ENCODE measurements at places on chromosomes 7 and 10.

DNA sequence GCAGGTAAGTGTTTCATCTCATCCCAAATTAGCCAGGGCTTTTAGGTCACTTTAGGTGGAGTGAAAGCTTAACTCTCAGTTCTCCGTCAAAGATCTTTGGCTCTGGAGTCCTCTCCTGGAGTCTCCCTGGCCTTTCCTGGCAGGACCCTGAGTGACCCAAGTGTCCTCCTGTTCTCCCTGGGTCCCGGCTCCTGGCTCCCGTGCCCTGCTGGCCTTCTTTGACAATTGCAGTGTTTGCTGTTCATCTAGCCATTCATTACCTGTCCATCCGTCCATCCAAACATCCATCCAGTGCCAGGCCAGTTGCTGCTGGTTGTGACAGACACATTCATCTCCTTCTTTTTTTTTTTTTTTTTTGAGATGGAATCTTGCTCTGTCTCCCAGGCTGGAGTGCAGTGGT is 6.2 kb upstream of the TPST1 start:
- no peak for DNase-seq

GRCh38 chr10:79487296-79488194 is 24.8 kb upstream of the EIF5AL1 start:
- DNase-seq, result no peak

GRCh38 chr7:107327986-107328569 is 141.8 kb upstream of the GPR22 start:
- no peak for DNase-seq

DNA sequence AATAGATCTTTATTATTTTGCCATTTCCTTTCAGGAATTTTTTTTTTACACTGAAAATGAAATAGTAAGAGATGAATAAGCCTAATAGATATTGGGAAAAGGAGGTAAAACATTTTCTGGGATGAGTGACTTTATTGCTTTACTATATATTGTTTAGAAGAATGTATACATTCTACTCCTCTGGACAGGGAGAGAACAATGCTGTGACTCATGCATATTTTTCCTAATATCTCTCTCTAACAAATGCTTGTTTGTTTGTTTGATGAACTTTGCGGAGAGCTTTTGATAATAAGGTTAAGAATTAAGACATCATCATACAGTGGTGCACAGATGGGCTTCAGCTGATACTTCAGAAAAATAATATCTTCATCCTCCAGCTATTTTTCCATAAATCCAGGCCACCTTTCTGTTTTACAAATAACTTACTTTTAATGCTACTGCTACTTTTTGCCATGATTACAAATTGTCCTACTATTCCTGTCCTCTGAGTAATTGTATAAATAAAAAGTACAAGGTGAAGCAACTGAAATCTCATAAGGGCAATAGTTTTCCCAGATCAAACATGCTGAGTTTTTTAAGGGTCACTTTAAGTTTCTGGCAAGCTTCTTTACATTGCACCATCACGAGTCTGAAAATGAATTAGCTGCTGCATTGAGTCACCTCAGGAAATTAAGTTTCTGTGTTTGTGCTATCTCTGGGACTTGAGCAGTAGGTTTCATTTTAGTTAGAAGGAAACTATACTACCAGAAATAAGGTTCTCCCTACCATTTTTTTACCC is 207.3 kb upstream of the POT1 start:
- no peak for DNase-seq

DNA sequence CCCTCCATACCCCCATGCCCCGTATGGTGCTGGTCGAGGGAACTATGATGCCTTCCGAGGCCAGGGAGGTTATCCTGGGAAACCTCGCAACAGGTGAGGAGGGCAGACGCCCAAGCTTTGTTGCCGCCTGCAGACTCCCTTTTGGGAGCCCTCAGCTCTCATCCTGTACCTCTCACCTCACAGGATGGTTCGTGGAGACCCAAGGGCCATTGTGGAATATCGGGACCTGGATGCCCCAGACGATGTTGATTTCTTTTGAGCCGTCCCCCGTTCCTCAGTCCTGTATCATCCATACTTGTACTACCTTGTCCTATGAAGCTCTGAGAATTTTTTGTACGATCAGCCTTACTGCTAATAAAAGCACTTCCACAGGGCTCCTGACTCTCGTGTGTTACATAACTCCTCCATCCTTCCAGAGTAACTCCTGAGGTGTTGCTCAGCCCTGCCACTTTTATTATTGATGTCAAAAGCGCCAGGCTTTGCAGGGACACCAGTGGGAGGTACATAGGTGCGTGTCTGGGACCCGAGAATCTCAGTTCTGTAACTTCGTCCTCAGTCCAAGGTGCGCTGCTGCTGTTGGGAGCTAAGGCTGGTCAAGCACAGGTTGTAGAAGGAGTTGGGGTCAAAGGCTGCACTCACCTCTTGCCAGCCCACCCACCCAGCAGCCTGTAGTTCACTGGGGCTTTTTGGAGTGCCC is 1.1 kb downstream of the UFSP1 start:
- DNase-seq, result no peak

- no peak for DNase-seq
Measured at GRCh38 chr10:79153745-79154144, 85.0 kb downstream of the ZMIZ1 start.

DNA sequence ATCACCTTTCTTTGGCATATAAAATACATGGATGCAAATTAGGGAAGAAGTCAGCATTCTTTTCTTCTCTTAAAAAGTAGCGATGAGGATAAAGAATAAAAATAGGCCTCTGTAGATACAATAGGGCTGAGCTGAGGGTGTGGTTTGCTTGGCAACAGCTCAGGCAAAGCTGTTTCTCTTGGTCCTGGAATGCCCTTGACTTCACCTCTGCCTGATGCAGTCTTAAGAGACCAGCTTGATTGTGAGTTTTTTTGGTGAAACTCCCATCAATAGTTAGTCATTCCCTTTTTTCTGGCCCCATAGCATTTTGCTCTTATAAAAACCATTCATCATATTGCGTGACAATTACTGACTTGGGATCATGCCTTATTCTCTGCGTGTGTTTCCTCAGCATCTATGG is 42.1 kb upstream of the MKLN1 start:
- no peak for DNase-seq

DNA sequence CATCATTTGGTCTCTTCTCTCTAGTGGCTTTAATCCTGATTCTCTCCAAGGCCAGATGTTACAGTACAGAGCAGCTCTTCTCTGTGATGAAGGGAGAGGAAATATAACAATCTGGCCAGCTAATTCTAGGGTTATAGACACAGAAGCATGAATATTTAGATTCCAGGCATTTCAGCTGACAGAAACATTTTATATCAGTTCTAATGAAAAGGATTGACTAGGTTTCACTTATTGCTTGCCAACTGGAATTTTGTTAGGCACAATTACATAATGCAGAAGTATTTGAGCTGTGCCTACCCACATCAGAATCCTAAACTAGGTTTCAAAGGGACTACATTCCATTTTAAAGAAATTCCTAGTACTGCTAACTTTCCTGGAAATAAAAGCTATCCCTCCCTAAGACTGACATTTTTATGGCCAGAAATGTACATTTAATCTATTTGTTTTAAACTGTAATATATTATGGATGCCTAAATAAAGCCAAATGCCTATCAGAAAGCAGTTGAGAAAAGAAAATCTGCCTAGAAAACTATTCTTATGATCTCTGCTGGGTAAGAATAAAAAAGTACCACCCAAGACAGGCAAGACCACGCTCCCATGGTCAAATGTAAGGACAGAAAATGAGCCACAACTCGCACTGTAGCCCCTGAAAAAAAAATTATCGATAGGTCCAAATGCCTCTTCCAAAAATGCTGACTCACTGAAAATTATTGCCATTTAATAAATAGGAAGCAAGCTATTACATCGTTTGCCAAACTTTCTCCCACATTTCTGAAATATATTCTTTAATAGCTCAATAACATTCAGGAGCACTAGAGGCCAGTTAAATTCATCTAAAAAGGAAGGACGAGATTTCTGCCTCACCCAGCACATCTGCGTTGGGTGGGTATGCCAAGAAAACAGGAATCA is 498.1 kb downstream of the KCNMA1 start:
- DNase-seq, result no peak

GRCh38 chr7:132458729-132459128 is 117.5 kb downstream of the PLXNA4 start:
- no peak for DNase-seq

DNA sequence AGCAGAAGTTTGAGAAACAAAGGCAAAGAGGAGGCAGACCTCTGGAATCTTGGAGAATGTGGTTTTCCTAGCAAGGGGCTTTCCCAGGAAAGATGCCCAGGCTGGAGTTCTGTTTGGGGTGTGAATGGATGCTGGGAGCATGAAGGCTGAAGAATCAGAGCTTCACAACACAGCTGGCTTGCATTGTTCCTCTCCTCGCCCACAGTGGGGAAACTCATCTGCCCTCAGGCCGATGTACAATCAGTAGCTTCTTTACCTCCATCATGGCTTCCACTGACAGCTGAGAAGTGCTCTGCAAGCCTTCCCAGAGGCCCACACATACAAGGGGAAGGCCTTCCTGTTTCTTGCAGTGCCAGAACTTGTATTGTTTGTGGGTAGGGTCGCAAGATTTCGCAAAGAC is 90.8 kb upstream of the HECTD2 start:
- DNase-seq, result no peak

- DNase-seq, result no peak
Measured at GRCh38 chr7:141295367-141295895, 221.6 kb downstream of the TMEM178B start.

GRCh38 chr10:63707254-63707910 is 186.2 kb downstream of the REEP3 start:
- DNase-seq, result no peak

- no peak for DNase-seq
Measured at GRCh38 chr10:124827474-124827873, 25.9 kb downstream of the ABRAXAS2 start.

GRCh38 chr7:12031186-12031585 is 179.9 kb upstream of the TMEM106B start:
- DNase-seq, result no peak

- no peak for DNase-seq
Measured at GRCh38 chr10:81817596-81818170, 57.3 kb upstream of the NRG3 start.

DNA sequence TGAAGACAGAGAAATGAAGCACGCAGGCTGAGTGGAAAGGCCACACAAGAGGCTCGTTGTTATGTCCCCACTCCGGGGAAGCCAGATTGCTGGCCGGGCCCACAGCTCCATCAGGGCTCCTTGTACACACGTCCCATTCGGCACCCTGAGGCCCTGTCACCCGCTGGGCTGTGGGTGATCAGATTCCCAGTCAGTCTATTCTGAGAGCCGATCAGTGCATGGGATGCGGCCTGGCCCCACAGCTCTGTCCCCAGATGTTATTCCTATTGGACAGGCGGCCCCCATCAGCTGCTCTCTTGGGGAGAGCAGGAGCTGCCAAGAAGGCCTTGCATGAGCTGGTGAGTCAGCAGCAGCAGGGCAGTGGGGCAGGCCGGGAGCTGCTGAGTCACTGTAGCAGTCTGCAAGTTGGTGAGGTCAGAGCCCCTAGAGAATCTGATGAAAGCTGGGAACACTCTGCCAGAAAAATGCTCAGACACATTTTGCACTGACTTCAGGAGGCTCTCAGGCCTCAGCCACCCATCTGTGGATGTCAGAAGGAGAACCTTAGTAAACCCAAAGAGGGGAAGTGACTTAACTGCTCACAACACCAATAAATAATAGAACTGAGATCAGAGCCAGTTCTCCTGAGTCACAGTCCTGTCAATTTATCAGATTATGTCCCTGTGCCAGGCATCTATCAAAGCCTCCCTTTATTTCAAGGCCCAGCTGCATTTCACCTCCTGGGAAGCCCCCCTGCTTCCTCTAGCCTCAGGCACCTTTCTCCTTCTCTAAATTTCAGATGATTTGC is 9.4 kb upstream of the PSAP start:
- peak; percentile 51 for DNase-seq

- no peak for DNase-seq
Measured at GRCh38 chr7:7529328-7529727, 6.3 kb downstream of the COL28A1 start.

DNA sequence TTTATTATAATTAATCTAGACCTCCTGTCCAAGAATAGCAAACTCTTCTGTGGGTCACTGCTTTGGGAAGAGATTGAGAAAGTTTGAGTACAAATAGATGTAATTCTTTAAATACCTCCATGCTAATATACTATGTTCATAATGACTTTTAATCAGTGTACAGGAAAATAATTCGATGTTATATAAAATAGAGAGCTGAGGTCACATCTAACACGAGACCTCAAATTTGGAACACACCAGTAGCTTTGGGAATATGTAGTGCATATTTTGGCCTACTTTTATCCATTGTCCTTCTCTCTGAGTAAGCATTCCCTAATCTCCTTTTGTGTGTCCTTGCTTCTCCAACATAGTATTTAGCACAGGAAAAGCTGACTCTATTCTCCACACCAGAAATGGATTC is 27.3 kb upstream of the CABCOCO1 start:
- no peak for DNase-seq

DNA sequence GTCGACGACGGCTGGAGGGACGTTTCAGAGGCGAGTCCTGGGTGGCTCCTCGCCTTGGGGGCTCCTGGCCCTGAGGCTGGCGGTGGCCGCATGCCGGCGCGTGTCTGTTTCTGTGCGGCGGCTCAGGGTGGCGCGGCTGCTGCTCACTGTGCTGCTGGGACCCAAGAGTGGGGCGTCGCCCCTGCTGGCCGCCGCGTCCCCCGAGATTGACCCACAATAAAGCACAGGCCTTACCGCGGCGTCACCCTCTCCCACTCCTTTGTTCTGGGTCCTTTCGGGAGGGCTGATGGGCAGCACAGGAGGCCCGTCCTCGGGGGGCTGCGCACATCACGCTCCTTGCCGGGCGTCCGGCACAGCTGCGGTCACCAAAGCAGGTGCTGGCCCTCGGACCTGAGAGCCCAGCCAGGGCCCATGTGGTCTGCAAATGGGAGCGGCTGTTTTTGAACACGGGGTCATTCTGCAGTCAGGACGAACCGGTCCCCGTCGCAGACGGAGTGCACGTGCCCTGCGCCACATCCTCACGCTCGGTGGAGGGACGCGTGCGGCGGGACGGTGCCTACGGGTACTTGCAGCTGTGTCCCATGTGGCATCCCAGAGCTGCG is 19.2 kb downstream of the GET4 start:
- no peak for DNase-seq

- DNase-seq, result no peak
Measured at GRCh38 chr10:27663621-27664020, 82.0 kb downstream of the MKX start.

GRCh38 chr10:121865554-121865953 is 62.3 kb downstream of the ATE1 start:
- no peak for DNase-seq

- no peak for DNase-seq
Measured at GRCh38 chr7:122887198-122887597, 938 bp upstream of the CADPS2 start.

DNA sequence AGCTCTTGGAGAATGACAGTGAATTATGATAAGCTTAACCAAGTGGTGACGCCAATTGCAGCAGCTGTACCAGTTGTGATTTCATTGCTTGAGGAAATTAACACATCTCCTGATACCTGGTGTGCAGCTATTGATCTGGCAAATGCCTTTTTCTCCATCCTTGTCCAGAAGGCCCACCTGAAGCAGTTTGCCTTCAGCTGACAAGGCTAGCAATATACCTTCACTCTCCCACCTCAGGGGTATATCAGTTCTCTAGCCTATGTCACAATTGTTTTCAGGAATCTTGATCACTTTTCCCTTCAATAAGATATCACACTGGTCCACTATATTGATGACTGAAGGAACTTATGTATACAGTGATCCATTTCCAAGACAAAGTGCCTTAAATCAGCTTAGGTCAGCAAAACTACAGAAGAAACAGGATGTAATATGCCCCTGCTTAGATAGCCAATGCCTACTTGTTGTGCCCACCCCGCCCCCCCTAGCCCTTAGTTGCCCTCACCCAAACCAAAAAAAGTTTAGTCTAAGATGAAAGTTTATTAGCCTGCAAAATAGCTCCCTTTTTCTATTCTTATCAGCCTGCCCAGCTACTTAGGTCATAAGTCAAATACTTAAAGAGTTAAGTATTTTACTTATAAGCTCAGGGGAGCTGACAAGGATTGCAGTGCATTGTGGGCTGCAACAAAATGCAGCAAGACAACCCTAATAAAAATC is 45.1 kb downstream of the PTPRE start:
- DNase-seq, result no peak
